ENCODE measurements at places on chromosomes 2 and 18.

DNA sequence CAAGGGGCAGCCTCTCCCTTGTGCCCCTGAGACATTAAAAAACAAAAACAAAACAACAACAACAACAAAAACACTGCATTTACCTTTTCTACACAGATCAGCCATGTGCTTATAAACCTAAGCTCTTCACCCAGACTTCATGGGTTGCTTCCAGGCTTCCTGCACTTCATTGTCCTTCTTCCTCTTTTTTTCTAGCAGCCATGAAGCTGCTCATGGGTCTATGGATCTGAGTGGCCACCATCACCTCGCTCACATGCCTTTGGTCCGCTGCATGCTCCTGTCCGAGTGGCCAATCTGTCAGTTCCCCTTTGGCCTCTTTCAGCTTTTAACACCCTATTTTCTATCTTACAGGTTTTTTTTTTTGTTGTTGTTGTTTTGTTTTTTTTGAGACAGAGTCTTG lies 9.0 kb upstream of the TET3 start:
- DNase-seq: no peak

- DNase-seq: no peak
Observed at GRCh38 chr2:134282629-134283400, 28.9 kb downstream of the MGAT5 start.

GRCh38 chr2:218957671-218958070 lies 1.8 kb upstream of the CDK5R2 start:
- no peak for DNase-seq

DNA sequence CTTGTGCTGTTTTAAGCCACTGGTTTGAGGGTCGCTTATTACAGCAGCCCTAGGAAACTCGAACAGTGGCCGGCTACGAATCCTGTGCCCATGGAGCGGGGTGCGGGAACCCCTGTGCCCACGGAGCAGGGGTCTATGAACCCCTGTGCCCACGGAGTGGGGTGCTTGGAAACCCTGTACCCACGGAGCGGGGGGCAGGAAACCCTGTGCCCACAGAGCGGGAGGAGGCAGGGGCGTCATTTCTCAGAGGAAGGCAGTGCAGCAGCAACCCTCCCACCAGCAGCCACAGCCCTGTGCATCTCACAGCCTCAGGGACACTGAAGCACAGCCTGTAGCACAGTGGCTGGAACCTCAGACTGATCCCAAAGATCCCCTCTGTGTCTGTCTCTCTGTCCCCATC lies 34.2 kb upstream of the GPC1 start:
- no peak for DNase-seq

GRCh38 chr2:30224151-30224550 lies 7.2 kb upstream of the LBH start:
- DNase-seq: no peak

DNA sequence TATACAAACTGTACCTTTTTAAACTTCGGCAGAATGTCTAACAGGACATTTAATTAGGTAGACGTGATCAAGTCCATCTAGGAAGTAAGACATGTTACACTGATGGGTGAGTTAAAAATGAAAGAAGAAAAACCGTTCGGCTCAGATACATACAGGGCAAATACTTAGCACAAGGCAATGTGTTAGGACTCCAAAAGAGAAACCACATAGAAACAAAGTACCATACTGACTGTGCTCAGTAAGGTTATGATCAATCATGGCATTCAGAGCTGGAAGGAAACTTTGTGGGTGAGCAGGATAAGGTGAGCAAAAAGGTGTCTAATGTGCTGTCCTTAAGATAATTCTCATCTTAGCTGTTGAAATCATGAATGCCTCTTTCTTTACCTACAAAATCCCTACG lies 211.9 kb downstream of the STK39 start:
- DNase-seq: no peak

DNA sequence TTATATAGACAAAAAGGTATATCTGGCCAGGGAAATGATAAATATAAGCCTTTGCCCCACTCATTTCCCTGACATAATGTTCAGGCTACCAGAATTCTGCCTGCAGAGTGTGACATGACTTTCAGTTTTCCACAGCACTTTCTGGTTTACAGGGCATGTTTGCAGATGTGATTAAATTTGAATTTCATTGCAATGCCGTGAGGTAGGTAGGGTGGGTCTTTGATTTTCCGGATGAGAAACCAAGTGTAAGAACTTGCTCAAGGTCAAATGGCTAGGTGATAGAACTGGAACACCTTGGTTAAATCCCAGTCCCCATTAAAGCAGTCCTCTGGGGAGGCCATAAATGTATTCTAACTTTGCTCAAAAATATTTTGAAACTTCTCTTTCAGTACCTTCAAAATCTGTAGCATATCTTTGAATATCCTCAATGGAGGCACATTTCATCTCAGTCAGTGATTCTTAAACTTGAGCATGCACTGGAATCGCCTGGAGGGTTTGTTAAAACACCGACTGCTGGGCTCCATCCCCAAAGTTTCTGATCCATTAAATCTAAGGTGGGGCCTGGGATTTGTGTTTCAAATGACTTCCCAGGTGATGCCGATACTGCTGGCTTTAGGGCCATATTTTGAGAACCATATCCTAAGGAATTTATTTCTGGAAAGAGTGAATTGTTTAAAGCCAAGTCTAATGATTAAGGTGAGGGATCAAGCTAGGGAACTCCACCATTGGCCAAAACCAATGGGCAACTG lies 35.0 kb downstream of the MRPL33 start:
- DNase-seq: no peak
